ENCODE measurements at places on chromosomes 7 and 10.
A peak's percentile ranks its signal among the peaks of the same experiment; 100 is the strongest.

DNA sequence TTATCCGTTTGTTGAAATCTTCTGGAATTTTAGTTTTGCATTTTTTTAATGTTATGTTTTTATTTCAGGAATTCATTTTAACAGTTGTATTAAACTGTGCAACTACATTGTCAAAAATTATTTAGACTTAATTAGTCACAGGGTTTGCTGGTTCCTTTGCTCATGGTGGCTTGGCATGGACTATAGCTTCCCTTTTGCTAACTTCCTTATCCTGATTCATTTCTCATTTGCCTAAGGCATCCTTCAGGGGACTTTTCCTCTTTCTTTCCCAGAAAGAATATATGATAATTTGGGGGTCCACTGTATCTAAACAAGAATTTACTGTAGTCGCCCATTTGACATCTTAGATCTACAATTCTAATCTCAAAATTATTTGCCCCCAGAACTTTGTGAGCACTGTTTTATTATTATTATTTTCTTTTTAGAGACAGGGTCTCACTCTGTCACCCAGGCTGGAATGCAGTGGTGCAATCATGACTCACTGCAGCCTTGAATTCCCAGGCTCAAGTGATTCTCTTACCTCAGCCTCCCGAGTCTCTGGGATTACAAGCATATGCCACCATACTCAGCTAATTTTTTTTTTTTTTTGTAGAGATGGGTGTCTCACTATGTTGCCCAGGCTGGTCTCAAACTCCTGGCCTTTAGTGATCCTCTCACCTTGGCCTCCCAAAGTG lies 13.9 kb downstream of the FIGNL1 start:
- peak; percentile 58 for DNase-seq

DNA sequence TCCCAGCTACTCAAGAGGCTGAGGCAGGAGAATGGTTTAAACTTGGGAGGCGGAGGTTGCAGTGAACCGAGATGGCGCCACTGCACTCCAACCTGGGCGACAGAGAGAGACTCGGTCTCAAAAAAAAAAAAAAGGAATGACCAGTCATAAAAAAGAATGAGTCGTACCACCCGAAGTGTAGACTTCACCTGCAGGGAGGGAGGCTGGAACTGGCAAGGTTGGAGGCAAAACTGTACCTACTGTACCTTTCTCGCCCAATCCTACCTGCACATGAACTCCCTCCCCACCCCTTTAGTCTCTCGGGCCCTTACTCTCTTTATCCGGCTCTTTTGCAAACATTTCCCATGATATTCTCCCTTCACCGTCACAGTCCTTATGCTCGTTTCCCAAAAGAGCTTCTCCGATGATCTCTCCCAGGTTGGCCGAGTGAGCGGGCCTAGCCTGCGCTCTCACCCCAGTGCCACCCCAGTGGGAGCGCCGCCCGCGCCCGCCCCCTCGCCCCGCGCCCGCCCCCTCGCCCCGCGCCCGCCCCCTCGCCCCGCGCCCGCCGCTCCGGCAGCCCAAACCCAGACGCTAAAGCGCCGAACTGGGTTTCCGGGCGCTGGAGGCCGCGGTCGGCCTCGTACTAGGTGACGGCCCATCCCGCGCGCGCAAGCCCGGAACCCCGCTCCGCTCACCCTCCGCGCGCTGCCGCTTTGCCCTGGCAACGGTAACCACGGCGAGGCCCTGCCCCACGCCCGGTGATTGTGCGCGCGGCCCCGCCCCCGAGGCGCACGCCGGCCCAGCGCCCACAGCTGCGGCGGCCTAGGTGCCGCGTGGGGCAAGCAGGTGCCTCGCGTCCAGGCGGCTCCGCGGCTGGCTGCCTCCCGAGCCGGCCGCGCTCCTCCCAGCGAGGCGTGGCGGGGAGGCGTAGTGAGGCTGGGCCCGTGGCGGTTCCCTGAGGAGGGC lies at the start of gene SMKR1:
Gene SMKR1 (plus strand): TSS at position 772 of the 948 bp plus-strand sequence. CDS start 294 bp downstream, outside the sequence.
- peak; percentile 83 for DNase-seq

DNA sequence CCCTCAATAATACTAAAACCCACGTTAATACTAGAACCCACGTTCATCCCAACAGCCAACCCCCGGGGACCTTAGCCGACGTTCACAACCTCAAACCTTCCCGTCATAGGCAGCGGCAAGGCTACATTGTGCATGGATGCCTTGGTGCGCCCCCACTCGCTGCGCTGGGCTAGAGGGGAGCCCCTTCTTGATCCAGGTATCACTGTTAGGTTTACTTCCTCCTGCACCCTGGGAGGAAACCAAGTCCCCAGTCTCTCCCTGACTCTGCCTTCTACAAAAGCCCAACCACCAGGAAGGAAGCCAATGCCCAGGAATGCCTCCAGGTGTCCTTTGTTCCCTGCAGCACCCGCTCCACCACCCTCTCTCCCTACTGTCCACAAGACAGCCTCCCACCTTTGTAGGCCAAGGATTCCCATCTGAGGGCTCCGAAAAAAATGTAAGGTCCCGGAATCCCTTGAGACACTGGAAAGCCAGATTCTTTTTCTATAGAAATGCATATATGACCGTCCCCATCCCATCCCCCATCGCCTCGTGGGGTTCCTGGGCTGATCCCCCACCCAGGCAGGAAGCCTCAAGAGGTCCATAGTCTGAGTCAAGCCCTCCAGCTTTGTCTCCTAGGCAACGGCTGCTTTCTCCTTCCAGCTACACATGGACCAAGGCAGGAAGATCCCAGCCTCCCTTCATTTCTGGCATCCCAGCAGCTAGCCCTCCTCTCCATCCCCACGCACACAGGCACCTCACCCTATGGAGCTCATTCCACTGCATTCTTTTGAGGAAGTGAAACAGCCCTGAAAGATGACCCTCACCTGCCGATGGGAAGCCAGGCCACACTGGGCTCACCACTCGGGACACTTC lies 25.2 kb downstream of the CTBP2 start:
- DNase-seq: no peak

- no peak for DNase-seq
These were observed 30.1 kb downstream of the RBM33 start for GRCh38 chr7:155674556-155674955.

DNA sequence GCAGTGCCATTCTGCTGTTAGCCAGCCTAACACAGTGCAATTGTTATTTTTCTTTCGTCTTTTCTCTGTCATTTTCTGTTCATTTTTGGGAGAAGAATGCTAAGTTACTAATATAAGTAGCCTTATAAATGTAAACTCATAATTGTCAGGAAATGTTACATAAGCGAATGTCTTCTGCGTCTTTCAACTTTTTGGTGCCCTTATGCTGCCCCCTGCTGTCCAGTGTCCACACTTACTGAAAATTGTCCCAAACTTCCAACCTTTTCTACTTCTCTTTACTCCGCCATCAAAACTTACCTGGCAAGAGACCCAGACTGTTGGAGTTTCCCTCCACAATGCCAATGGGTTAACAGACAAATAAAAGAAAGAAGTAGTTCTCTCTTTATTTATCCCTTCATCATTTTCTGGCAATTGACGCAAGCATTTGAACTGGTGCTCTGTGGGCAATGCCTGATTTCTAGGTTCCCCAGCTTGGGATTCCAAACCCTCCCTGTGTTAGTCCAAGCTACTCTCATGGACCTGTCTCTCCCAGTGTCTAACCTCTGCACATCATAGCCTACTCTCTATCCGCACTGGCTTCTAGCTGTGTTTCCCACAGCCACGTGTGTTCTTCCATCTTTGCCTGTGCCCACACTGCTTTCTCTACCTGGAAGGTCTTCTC lies 21.0 kb upstream of the EPC1 start:
- peak; percentile 71 for DNase-seq

GRCh38 chr7:41481353-41481752 lies 221.5 kb downstream of the INHBA start:
- no peak for DNase-seq

- DNase-seq: peak; percentile 57
These were observed 68.4 kb downstream of the CDC123 start for GRCh38 chr10:12264204-12264940.

- DNase-seq: peak; percentile 32
These were observed 5.7 kb upstream of the TIAL1 start for GRCh38 chr10:119602241-119603095.

GRCh38 chr7:102819151-102819550 lies 70.4 kb downstream of the FAM185A start:
- no peak for DNase-seq

DNA sequence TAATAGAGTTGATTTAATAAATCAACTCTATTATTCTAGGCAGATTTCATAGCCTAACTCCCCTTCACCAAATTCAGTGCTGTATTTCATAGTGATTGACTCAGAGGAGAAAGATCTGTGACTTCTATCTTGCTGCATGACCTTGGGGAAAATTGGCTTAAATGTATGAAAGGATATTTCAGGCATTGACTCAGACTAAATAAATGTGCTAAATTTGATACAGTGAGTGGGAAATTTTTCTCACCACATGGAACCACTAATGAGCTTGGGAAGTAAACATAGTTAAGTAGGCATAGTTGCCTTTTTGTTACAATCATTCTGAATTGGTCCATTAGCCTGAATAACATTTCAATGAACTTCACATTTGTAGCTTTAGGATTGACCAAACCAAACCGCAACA lies 89.0 kb upstream of the PRPS1L1 start:
- DNase-seq: no peak

- no peak for DNase-seq
These were observed 1.1 kb downstream of the JAKMIP3 start for GRCh38 chr10:132066812-132067211.

DNA sequence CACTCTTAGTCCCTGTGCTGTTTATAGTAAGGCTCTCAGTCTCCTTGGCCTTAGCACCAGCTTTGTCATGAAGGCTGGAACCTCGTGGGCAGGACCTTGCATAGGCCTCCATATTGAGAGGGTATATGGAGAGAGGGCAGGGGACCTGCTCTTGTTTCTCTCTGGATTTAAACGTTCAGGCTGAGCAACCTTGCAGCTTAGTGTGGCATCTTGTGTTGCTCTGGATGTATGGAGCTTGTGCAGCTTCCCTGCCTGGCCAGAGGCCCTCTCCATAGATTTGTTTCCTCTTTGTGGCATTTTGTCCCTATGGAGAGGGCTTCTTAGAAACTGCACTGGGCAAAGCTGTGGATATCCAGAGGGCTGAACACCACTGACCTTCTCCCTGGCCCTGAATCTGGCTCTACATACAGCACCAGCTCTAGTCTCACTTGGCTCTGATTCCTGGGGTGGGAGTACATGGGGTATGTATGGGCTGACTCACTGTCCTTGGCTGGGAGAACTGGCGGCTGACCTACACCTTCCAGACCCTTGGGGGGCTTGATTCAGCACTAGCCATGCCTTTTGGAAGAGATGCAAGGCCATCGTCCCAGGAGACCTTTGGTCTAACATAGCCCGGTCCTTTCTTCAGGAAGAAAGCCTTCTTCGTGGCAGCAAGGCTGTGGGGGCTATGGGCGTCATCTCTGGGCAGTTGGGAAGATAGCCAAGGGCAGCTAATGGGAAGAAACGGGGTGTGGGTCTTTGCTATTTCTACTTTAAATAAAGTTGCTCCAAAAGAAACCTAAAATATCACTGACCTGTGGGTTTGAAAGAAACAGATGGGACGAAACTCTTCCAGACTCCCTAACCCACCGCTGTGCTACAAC lies 30.5 kb downstream of the ITPRIP start:
- no peak for DNase-seq

DNA sequence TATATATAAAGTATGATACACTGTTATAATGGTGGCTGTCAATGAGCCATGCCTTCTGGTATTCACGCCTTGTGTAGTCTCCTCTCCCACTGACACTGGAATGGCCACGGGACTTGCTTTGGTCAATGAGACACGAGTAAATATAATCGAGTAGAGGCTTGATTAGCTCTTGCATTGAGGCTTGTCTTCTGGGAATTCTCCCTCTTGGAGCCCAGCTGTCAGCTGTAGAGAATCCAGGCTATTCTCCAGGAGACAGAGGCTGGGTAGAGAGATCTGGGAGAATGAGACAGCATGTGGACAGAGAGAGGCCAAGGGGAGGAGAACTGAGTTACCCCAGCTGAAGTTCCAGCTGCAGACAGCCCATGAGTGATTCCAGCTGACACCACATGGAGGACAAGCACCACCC lies 25.2 kb upstream of the PLCE1 start:
- DNase-seq: no peak

- no peak for DNase-seq
These were observed 167.2 kb downstream of the FRMD4A start for GRCh38 chr10:14163377-14164086.

DNA sequence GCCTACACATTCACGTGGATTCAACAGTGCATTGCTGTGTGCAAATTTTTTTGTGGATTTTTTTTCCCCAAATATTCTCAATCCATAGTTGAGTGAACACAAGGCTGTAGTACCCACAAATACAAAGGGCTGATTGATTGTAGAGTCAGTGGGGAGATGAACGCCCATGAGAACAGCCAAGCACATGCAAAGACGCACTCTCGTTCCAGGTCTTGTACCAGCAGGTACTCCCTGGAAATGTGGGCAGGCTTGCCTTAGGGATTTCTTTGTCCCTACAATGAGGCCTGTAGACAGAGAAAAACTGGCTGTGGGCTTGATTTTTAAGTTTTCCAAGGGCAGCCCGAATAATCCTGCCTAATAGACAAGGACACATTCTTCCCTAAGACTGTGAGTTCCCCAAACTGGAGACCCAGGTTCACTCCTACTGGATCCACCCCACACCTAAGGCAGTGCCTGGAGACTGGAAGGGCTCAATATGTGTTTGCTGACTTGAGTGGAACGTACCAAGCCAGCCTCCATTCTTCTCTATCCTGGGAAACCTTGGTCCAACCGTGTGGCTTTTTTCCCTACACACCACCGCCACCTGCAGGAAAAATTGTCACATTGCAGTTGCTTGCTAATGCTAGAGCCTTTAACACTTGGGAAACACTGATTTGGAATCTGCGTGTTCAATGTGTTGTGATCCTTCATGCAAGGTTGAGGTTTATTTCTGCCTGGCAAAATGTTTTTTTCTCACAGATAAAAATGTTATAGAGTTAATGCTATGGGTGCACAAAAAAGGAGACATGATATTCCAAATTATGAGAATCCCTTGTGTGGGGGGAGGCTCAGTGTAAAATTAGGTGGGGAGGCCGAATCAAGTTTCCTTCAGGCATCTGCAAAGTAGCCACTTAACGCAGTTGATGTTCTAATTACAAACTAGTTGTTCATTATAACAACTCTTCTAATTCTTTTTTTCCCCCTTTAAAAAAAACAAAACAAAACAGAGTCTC lies 49.3 kb downstream of the PPP1R17 start:
- DNase-seq: peak; percentile 37

DNA sequence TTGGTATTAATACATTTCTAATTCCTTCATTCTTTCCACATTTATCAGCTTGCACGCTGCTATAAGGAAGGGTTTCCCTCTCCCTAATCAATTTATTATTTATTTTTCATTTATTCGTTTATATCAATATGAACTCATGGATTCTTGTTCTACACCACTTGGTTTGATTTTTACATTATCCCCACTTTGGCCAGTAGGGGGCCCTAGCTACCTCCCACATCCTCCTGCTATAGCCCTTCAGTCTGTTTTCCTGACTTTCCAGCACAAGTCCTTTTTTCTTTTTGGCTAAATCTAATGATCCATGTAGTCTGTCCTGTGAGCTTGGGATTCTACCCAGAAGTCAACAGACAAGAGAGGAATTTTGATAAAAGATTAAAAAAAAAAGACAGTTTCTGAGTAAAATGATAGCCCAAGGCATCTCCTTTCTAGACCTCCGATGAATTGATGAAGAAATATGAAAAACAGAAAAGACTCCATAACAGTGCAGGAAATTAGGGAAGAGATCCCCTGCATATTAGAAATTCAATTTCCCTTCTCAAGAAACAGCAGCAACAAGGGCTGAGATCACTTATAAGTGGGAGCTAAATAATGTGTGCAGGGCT lies 47.7 kb downstream of the LYZL2 start:
- peak; percentile 61 for DNase-seq
